ENCODE measurements at places on chromosomes 2 and 18.

- no peak for DNase-seq
Observed at GRCh38 chr2:45813003-45813941, 161.8 kb downstream of the PRKCE start.

GRCh38 chr18:36329684-36330434 lies 32.3 kb downstream of the FHOD3 start:
- no peak for DNase-seq

DNA sequence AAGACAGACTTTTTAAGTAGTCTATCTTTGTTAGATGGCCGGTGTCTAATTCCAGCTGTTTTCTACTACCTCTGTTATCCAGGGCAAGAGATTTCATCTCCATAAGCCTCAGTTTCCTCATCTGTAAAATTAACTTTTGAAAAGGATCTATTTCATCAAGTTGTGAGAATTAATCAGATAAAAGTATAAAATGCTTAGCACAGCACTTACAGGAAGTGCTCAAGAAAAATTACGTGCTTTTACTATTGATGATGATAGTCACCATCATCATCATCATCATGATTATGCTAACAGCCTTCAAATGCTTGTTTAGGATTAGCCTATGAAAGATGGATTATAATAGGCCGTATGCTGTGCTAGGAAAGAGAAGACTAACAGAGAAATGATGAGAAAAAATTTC lies 76.2 kb downstream of the CYRIA start:
- DNase-seq: no peak

DNA sequence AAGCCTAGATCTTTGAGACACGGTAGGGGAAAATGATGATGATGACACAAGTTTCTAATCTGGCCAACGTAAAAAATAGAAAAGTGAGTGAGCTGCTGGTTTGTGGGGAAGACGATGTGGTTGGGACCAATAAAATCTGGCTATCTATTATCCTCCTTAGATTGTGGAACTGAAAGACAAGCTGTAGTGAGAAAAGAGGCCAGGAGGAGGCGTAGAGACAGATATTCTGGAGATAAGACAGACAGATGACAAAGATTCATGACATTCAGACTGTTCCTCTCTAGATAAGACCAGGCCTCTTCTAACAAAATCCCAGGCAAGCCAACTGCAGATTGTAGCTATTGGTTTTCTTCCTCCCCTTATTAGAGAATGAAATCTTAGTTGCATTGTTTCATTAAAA lies 376.3 kb upstream of the UBE2E3 start:
- no peak for DNase-seq

- no peak for DNase-seq
Observed at GRCh38 chr2:41151746-41152145, 699.9 kb upstream of the SLC8A1 start.

DNA sequence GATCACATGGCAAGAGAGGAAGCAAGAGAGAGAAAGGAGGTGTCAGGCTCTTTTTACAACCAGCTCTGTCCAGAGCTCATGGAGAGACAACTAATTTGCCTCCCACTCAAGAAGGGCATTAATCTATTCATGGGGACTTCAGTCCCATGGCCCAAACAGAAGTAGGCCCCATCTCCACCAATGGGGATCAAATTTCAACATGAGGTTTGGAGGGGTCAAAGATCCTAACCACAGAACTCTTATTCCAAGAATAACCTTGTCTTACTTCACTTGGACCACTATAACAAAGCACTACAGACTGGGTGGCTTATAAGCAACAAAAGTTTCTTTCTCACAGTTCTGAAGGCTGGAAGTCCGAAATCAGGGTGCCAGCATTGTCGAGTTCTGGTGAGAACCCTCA lies 31.8 kb downstream of the GRB14 start:
- no peak for DNase-seq

DNA sequence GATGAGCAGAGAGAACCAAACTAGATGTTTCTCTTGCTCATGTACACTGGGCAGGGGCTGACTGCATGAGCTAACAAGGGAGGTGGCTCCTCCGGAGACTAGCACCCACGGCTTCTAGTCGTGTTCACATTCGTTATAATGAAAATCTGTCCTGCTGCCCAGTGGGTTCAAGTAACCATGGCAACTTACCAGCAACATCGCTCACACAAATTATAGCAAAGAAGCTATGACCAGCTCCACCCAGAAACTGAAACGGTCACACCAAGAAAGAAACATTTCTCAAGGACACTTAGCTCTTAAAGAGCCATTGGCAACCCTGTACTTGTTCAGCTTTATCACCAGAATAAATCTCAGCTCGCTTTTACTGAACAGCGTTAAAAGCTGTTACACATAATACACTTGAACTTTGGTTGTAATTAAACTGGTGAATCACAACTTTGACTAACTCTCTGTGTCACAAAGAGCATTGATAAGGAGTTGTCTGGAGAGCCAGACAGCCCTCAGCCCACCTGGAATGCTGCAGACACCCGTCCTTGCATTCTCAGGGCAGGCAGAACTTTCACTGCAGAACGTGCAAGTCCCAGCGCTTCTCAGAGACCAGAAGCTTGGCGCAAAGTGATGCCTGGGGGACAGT lies 141.2 kb downstream of the PID1 start:
- no peak for DNase-seq

DNA sequence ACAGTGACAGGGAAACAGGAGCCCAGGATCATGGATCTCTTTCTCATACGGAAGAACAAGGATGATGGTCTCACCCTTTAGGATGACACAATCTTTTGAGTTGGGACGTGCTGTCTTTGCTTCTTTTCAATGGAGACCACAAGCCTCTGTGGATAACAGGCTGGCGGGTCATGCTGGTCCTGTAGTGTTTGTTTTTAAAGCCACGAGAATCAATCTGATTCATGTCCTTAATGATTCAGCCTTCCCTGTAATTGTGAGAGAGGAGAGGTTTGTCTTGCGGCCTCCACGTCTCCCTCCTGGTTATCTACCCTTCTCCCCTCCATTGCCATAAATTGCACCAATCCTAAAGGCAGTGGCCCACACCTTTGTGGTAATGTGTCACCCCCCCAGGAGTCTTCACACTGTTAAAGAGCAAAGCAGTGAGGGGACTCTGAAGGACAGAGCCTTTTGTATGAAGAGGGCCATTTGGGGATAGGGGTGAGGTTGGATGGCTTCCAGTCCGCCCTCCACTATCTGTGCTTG lies 87.7 kb upstream of the TGFA start:
- DNase-seq: no peak

DNA sequence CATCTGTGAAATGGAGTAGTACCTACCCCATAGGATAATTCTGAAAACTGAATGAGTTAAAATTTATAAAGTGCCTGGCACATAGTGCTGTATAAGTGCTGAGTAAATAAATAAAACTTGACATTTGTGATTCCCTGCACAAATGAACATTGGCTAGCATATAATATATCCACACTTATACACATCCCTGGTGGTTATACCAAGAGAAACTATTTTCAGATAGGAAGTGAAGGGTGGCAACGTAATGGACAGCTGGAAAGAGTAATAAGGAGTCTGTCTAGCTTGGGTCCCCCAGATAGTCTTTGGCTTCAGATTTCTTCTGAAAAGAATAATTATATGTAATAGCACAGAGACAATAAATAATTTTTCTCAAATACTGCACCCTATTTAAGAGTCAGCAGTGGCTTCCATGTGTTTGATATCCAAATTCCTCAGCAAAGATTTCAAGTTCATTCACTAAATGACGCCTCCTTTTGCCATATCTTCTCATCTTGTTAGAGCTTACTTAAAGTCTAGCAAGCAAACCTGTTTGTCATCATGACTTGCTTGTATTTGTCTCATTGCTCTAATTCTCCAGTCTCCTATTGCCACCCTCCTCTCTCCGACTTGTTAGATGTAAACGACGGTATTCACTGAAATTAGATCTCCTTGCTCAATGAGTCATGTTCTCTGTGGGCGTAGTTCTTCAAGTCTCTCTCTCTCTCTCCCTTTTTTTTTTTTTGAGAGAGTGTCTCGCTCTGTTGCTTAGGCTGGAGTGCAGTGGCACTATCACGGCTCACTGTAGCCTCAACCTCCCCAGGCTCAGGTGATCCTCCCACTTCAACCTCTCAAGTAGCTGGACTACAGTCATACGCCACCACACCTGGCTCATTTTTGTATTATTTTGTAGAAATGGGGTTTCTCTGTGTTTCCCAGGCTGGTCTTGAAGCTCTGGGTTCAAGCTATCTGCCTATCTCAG lies 8.7 kb upstream of the ADGRF3 start:
- DNase-seq: no peak
